ENCODE measurements at places on chromosomes 13 and 19.

- no peak for DNase-seq
Observed at GRCh38 chr13:39563470-39563735, 39.6 kb downstream of the LHFPL6 start.

DNA sequence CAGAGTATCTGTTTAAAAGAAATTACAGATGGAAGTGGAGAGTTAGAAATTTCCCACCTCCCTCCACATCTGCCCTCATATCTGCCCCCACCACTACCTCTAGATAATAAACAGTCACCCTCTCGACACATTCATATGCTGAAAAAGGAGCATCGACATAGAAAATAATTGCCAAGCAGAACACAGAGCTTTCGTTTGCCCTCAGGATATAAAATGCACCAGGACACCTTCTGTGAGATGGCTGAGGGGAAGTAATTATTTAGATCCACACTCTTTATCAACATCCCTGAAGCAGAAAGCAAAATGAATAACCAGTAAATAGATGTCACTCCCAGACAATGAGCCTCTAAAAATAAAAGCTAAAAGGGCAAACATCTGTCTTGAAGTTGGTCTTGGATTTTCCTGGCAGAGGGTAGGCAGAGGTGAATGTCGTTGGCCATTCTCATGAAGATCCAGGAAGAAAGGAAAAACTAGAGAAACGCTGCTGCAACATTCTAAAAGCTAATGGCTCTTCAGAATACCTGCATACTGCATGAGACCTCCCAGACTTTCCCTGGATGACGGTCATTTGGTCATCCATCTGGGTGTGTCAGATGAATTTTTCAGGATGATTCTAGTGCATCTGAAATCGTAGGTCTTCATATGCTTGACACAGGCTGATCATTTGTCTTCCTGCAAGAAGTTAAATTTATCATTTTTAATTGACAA, 527.5 kb downstream of the RFC3 start:
- DNase-seq: no peak

GRCh38 chr13:44930963-44931623, 58.2 kb downstream of the NUFIP1 start:
- DNase-seq: no peak

DNA sequence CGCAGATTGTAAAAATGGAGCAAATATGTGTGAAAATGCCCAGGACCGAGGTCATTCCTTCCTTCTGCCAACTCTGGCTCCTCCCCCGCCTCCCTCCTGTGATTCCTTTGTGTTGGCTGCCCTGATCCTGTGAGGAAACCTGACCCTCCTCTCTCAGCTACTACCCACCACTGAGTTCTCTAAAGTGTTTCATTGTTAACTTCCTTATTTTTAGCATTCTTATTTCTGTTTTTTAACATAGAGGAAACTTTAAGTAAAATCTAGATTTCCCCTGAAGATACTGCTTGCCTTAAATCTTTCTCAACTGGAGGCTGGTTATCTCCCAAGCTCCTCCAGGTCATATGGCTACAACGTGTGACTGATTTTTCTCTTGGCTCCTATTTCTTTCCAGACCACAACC, 21.7 kb upstream of the FBXL3 start:
- DNase-seq: no peak

GRCh38 chr13:44464471-44464870, 90.8 kb downstream of the SERP2 start:
- DNase-seq: no peak

DNA sequence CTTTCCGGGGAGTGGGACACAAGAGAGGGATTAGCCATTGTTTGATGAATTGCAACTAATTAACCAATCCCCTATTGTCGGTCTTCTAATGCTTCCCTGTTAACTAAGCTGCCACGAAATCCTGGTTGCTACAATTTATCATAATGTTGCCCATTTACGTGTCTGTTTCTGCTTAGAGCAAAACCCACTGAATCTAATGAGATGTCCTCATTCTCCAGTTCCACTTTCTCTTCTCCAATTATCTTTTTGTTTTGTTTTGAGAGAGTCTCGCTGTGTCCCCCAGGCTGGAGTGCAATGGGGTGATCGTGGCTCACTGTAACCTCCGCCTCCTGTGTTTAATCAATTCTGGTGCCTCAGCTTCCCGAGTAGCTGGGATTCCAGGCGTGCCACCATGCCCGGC, 5.2 kb upstream of the DPP9 start:
- DNase-seq: no peak

GRCh38 chr13:109910194-109910593, 123.8 kb upstream of the IRS2 start:
- no peak for DNase-seq

Measured in stimulated activated CD8-positive, alpha-beta memory T cell treated with anti-CD3 and anti-CD28 coated beads, Interleukin-7, amount 100 ng/mL, for 4 hours (primary cell).